ENCODE measurements at places on chromosomes 4 and X.

- no peak for DNase-seq
Observed at GRCh38 chr4:58551676-58552075, 1441.5 kb upstream of the IGFBP7 start.

DNA sequence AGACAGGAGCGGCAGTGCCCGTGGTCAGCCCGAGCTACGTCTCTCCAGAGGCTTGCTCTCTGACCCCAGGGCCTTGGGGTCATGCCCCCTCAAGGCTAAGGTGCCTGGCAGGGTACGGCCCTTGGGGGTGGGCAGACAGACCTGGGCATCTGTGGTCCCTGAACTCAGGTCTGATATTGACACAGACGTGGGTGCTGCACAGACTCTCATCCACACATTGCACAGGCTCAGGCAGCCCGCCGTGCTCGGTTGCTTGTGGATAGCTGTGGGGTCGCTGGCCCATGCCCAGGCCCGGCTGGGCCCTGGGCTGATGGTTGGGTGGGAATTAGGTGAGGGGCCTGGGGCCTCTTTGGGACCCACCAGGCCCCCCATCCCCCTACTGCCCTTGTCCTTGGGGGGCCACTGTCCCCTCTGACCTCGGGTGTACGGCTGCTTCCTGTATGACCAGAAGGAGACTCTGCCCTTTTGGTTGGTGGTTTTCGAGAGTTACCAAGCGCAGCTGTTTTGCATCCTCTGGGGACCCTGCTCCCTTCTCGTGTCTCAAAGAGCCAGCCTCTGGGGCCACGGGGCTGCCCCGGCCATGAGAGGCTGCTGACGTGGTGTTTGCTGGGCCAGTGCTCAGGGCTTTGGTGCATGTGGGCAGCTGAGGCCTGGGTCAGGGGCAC, 10.1 kb downstream of the FGFRL1 start:
- no peak for DNase-seq

- peak; percentile 70 for DNase-seq
Observed at GRCh38 chr4:94757192-94758140, at the start of gene BMPR1B. Gene BMPR1B (plus strand): TSS chr4:94757955. CDS start chr4:95104425, 346,470 bp downstream.

DNA sequence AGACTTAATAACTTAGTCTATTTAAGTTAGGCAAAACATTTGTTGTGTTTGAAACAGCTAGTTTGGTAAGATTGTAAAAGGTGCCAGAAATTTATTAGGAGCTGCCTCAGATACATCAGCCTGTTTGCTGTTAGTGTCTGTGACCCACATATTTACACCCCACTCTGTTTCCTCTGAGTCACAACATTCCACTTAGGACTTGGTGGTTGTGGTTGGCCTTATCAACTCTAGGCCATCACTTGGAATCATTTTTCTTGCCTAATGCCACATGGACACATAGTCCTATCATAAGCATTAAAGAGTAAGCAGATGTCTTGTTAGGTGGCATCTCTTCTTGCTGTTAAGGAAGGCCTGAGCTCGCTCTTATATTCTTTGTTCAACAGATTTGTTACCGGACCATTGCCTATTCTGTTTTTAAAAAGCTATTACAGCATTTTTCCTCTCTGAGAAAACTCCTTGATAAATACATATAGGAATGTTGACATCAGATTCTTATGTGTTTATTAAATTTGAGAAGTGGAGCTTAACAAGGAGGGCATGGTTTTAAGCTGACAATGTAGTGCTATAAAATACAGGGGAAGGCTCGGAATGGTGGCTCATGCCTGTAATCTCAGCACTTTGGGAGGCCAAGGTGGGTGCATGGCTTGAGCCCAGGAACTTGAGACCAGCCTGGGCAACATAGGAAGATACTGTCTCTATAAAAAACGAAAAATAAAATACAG, 51.2 kb upstream of the PGRMC2 start:
- DNase-seq, result no peak
